ENCODE measurements at places on chromosomes 12 and 14. TPM values are rescaled to one million over a fixed set of nuclear protein-coding genes. Genes with fewer than 3 reads are reported as not detected.
A peak's percentile ranks its signal among the peaks of the same experiment; 100 is the strongest.

DNA sequence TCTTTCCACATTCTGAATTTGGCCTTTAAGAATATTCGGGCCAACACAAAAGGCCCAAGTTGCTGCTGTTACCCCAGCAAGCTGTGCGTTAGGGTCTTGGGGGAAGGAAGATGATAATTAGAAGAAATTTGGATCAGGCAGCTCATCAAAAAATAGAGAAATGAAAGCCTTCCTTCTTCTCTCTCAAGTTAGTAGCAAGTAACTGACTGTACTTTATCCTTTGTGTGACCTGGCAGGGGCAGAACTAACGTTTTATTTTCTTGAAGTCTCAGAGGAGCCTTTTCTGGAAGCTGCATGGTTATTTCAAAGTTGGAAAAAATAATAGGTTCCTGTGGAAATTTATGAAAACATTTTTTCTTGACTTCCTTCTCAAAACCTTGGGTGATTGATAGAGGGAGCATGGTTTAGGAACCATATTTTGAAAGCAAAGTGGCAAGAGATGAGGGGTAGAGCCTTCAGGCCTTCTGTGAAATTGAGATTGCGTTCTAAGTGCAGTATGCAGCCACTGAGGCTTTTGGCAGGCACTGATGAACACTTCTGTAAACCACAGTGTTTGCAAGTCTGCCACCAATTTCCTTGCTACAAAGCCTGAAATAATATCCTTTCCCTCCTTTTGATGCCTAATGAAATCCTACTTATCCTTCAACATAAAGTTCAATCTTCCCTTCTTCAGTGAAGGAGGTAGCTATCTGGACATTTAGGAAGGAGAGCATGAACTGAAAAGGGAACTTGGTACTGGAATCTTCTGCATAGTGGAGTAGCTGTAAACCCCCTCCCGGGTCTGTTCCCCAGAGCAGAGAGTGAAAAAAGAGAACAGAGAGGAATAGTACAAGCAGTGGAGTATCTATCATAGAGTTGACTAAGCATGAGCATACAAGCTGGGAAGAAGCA lies 123.2 kb downstream of the FGD4 start:
- no peak for DNase-seq

- no peak for DNase-seq
Measured at GRCh38 chr12:129659961-129660622, 243.7 kb downstream of the TMEM132D start.

GRCh38 chr12:1523558-1524050 lies 70.8 kb downstream of the FBXL14 start:
- no peak for DNase-seq

DNA sequence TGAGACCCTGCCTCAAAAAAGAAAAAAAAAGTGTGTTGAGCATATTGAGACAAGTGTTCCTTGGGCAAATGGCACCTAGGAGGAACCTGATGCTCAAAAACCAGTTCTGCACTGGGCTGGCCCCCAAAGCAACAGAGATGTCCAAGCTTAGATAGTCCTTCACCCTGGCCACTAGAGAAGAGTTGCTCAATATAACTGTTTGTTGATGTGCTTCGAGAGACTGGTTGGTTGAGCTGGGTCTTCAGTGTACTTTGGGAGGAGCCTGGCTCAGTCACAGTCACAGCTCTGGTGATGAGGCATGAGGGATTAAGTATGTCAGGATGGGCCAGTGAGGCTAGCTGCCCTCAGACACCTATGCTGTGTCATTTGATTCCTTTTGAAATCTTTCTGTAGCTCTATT lies 38.0 kb downstream of the SLC2A14 start:
- no peak for DNase-seq

GRCh38 chr14:44935155-44935554 lies 26.6 kb downstream of the KLHL28 start:
- no peak for DNase-seq

DNA sequence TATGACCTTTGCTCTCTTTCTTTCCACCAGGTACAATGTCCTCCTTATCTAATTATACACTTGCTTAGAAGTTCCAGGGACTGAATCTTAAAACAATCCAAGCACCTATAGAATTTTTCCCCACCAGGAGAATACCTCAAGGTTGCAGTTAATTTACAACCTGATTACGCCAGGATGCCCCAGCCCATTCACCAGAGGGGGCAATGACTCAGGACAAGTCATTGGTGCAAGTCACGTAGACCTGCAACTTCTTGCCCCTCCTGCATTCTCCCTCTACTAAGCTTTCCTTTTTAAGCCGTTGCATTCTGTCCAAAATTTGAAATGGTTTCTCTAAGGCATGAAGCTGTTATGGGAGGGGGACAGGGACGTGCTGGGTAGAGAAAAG lies 111.1 kb upstream of the SCAF11 start:
- no peak for DNase-seq

- DNase-seq, result no peak
Measured at GRCh38 chr12:16323010-16323409, 24.4 kb upstream of the MGST1 start.

GRCh38 chr12:45828402-45828801 lies 98.9 kb downstream of the ARID2 start:
- no peak for DNase-seq

DNA sequence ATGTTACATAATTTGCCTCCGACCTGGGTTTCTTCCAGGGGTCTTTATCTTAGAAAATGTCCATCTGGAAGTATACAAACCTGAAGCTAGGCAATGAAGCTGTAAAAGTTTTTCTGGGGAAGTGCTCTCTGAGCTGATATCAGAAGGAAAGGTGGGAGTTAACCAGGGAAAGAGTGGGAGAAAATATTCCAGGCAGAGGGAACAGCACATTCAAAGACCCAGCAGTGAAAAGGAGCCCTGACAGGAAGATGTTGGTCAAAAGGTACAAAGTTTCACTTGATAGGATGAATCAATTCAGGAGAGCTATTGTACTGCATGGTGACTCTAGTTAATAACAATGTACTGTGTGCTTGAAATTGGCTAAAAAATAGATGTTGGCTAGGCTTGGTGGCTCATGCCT lies 17.8 kb upstream of the CIT start:
- DNase-seq, result no peak

- DNase-seq, result no peak
Measured at GRCh38 chr12:53200458-53201176, 6.4 kb downstream of the ITGB7 start.

DNA sequence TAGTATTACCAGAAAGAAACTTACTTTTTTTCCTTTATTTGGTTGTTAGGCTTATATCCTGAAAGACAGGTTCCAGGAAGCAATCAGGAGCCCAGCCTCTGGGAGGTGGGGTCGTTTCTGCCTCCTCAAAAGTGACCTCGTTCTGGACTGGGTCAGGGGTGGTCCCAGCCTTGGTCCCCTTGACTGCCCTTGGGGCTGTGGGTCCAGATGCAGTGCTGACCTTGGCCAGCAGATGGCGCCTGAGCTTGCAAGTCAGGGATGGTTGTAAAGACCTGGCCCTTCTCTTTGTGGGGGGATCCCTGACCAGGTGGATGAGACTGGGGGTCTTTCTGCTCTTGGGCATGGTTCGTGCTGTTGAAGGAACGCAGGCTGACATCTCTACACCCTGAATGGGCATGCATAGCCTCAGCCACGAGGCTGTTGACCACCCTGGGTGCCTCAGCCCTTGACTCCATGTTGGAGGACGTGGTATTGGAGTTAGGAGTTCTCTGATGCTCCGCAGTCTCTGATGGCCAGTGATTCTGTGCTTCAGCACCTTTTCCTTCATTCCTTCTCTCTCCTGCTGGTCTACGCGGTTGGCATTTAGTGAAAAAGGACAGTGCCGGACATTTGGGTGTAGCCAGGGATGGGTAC lies 62.4 kb downstream of the ADCK1 start:
- peak; percentile 39 for DNase-seq

DNA sequence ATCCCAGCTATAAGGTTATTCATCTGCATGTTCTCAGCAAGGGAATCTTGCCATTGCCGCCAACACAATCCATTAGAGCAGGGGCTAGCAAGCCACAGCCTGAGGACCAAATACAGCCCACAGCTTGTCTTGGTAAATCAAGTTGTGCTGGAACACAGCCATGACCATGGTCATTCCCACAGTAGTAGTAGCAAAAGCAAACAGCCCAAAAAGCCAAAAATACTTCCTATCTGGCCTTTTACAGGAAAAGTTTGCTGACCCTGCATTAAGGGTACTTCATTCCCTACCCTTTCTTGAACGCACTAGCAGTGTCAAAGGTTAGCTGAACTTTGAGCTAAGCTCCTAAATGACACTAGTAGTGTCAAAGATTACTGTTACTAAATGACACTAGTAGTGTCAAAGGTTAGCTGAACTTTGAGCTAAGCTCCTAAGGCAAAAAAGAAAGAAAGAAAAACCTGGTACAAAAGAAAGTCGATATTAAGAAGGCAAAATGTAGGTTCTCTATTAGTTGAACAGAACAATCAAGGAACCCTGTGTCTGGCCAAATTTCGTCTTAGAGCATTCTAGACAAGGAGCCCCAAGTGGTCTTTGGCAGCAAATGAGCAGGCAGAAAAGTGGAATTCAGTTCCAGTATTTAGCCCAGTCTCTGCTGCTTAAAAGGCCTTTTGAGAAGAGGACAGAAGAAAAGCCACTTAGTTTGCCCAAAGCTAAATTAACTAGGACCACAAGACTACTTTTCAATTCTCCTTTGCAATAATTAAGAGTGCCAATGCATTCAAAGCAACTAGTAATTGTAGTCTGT lies 67.7 kb downstream of the NT5DC3 start:
- no peak for DNase-seq

DNA sequence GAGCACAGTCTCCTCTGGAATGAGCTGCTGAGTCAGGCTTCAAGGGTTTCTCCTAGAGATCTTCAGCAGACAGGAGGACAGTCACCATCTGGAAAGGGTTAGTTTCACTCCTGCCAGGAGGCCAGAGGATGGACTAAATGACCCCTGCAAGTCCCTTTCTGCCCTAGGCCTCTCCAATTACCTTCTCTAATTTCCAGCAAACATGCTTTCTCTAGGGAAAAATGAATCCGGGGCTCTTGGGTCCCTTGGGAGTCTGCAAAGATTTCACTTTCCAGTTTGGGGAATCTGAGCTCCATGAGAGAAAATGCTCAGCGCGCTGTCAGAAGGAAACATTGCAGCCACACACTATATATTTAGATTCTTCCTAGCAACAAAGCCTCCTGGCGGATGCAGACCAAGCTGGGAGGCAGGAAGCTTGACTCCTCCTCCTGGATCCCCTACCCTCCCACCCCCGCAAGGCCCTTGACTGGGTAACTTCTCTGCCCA lies 184.4 kb upstream of the CCND2 start:
- no peak for DNase-seq

The GALNT9 gene
- 8.8 TPM for polyA plus RNA-seq

The KCNJ8 gene
- 20.4 TPM for polyA plus RNA-seq

The SCNN1A gene
- 67.9 TPM for polyA plus RNA-seq

The RECQL gene
- 35.1 TPM for polyA plus RNA-seq

The DPY19L2 gene
- 37.8 TPM for polyA plus RNA-seq

The WNT1 gene
- not detected for polyA plus RNA-seq

The MANSC1 gene
- polyA plus RNA-seq, result 34.7 TPM
